ENCODE measurements at places on chromosomes 2 and 18. TPM values are rescaled to one million over a fixed set of nuclear protein-coding genes. Genes with fewer than 3 reads are reported as not detected.

- DNase-seq, result no peak
These were observed 142.3 kb upstream of the ZFP36L2 start for GRCh38 chr2:43368483-43369385.

DNA sequence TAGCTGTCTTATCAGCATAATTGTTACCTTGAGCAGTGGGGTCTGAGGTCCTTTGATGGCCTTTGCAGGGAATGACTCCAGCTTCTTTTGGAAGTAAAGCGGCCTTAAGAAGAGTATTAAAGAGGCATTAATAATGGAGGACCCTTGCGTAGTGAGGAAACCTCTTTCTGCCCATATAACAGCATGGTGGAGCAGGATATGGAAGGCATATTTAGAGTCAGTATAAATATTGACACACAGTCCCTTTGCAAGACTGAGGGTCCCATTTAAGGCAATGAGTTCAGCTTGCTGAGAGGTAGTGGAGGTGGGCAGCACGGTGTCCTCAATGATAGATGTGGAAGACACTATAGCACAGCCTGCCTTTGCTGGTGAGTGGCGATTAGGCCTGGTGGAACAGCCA is 32.7 kb downstream of the NCL start:
- no peak for DNase-seq

DNA sequence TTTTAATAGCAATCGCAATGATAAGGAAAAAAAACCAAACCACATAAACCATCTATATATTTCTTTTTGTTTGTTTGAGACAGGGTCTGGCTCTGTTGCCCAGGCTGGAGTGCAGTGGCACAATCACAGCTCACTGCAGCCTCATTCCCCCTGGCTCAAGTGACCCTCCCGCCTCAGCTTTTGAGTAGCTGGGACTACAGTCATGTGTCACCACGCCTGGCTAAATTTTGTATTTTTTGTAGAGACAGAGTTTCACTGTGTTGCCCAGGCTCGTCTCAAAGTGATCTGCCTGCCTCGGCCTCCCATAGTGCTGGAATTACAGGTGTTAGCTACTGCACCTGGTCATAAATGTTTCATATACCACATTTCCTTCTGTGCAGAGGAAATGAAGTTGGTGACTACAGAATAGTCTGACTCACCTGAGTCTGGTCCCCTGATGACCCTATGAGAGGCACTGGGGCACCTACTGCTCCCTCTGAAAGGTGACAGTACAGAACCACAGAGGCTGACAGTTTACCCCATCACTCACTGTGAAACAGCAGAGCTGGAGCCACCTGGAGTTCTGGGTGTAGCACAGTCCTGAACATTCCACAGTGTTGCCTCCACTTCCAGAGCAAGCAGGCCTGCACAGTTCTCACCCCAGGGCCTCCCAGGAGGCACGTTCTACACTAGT is 183.7 kb upstream of the PXDN start:
- no peak for DNase-seq

The NEB gene
- 17.6 TPM for total RNA-seq

GRCh38 chr2:108643261-108643849 is 75.9 kb upstream of the RANBP2 start:
- no peak for DNase-seq

The TIA1 gene
- total RNA-seq, result 149 TPM

GRCh38 chr18:62420513-62421209 is 95.6 kb downstream of the TNFRSF11A start:
- no peak for DNase-seq

DNA sequence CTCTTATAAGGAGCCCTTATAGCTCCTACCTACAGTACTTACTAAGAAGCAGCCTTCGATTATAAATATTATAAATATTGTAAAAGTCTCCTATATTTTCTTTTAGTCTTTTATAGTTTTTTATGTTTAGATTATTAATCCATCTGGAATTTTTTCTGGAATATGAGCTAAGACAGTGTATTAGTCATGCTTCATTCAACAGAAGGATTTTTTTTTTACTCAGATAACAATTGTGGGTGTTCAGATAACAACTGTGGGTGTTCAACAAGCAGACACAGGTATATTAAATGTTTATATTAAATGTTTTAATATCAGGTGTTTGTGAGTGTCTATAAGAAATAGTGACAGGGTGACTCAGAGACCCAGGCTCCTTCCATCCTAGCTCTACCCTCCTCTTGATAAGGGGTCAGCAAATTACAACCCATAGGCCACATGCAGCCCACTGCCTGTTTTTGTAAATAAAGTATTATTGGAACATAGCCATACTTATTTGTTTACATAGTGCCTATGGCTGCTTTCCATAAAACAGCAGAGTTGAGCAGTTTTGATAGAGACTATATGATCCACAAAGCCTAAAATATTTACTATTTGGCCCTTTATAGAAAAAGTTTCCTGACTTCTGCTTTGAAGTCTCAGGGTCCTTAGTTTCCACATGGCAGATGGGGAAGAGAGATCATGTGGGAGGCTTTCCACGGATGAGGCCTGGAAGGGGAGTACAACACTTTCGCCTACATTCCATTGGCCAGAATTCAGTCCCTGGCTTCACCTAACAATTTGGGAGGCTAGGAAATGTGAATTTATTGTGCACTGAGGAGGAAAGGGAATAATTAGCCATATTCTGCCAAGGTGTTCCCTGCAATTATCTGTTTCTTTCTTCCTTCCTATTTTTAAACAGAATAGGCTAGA is 4.3 kb upstream of the SPATS2L start:
- DNase-seq, result no peak

DNA sequence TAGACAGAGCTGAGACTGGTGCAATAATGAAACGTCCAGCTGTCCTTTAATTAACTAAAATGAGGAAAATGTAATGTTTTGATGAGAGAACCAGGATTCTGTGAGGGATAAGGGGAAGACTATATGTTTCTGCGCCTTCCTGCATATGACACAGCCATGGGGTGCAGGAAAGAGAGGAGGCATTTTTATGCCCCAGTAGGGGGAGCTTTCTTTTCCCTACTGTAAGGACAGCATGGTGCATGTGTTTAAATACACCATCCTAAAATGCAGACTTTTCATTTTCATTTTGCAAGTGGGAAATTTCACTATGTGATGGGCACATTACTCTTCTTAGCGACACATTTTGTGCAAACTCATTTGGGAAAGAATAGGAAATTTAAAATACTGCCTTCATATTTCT is 446.1 kb downstream of the ARHGAP15 start:
- DNase-seq, result peak; percentile 10

The HOXD4 gene
- total RNA-seq, result 1.2 TPM

DNA sequence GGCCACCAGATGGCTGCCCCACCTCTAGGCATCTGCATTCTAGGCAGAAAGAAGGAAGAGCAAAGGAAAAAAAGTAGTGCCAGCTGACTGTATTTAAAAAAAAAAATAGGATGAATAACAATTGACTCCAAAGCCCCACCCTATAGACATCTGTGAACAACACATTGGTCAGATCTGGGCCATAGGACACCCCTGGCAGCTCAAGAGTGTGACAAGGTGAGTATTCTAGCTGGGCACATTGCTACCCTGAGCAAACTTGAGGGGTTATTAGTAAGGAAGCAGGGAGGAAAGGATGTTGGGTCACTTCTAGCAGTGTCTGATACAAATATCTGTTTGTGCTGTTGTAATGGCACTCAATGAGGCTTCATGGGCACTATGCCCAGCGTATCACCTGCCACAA is 58.6 kb upstream of the NPAS2 start:
- DNase-seq, result no peak

The CHRNA1 gene
- not detected for total RNA-seq

The RNU2-63P gene
- total RNA-seq, result 19.4 TPM

- DNase-seq, result no peak
These were observed 225.6 kb downstream of the HAUS1 start for GRCh38 chr18:46329736-46330246.

The LHCGR gene
- total RNA-seq, result not detected

- no peak for DNase-seq
These were observed 76.4 kb upstream of the CYRIA start for GRCh38 chr2:16742026-16742425.

DNA sequence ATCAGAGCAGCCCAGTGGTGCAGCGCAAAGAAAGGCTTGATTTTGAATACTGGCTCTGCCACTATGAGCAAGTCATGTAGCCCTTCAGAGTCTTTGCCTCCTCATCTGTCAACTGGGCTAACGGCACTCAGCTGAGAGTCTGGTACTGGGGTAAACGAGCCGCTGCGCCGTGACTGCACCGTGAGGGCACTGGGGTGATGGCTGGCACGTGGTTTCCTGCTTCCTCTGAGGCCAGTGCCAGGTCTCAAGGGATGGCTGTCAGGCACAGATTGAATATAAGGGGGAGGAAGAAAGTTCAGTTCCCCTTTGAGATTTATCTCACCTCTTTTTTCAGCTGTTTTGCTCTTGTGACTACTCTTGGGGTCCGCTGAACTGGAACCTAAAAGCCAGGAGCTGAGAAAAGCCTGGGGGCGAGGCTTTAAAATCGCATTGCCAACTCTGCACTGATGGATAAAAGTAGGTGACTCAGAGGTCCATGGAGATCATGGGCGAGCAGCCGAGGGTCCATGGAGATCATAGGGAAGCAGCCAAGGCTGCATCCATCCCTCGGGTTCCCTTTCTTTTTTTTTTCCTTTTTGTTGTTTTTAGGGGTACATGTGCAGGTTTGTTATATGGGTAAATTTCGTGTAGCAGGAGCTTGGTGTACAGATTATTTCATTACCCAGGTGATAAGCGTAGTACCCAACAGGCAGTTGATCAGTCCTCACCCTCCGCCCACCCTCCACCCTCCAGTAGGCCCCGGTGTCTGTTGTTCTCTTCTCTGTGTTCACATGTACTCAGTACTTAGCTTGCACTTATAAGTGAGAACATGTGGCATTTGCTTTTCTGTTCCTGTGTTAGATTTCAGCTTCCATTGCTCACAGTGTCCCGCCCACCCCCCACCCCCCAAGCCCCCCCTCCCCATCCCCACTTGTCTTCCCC is 114.3 kb downstream of the SPP2 start:
- no peak for DNase-seq

The G6PC2 gene
- not detected for total RNA-seq

The MBD1 gene
- total RNA-seq, result 31.1 TPM

GRCh38 chr18:66616523-66616983 is 12.7 kb upstream of the CDH19 start:
- DNase-seq, result no peak

DNA sequence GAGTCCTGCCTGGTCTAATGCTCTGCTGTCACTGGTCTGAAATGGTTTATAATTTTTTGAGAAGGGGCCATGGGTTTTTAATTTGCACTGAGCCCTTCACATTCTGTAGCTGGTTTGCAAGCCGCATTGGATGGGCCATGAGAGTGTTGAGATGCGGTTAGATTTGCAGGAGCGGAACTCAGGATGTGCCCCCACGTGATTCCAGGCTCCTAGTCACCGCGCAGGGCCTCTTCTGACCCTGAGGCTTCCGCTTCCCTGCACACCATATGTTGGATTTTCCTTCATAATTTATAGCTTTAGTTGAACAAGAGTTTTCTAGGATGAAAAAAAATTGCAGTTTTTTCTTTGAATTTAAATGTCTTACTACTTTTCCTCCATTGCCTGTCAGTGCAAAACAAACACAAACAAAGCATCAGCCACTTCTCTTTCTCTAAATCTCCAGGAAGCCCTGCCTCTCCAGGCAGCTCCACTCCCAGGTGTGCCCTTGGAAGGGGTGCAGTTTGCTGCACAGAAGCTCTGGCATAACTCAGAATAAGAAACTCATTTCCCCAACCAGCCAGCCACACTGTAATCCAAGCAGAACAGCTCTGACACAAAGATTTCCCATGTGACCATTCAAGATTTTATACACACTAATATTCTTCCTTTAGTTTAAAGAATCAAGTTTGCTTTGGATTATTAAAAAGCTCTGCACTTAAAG is 18.4 kb upstream of the TPO start:
- DNase-seq, result no peak

DNA sequence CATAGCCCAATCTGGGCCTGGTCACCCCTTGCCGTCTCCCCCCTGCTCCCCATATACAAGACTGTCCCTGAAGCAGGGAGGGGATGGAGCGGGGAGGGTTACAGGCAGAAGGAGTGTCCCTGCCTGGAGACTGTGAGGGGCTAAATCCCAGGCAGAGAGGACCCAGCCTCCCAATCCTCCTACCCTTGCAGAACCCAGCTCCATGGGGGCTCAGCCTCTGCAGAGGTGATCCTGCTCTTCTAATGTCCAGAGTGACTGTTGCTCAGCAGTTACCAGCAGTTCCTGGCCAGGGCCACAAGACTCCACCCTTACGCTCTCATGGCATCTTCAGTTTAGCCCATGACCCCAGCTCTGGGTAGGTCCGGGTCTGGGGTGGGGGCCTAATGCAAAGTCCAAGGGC is 58.1 kb downstream of the COA5 start:
- no peak for DNase-seq

The EMILIN2 gene
- 53.4 TPM for total RNA-seq

- DNase-seq, result no peak
These were observed 149.7 kb downstream of the HNMT start for GRCh38 chr2:138113871-138114525.

- DNase-seq, result peak; percentile 70
These were observed 22.0 kb upstream of the FZD5 start for GRCh38 chr2:207791579-207792243.

DNA sequence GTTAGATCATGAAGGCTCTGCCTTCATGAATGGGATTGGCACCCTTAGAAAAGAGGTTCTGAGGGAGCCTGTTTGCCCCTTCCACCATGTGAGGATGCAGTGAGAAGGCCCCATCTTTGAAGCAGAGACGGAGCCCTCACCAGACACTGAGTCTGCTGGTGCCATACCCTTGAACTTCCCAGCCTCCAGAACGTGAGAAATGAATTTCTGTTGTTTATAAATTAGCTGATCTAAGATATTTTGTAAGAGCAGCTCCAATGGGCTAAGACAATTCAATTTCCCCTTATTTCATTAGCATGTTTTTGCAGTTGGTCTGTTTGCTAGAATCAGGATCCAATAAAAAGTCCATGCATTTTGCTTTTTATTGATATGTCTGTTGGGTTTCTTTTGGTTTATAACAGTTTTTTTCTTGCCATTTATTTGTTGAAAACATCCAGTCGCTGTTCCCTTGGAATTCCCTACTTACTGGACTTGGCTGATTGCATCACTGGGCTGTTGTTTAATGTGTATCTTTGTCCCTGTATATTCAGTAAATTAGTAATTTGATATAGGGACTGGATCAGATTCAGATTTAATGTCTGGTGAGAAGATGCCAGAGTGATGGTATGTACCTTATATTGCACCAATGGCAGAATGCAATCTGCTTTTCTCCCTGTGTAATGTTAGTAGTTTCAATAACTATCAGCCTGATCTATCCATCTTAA is 24.0 kb upstream of the GREB1 start:
- DNase-seq, result no peak

The SOWAHC gene
- total RNA-seq, result 20.3 TPM

- DNase-seq, result no peak
These were observed 5.0 kb upstream of the APCDD1 start for GRCh38 chr18:10449396-10449795.

- DNase-seq, result no peak
These were observed 237.8 kb upstream of the RAB6C start for GRCh38 chr2:129741623-129742022.
